Globus pallidus (tissue), 1 donor: ENCODE measurements at places on chromosomes 2 and 18.

DNA sequence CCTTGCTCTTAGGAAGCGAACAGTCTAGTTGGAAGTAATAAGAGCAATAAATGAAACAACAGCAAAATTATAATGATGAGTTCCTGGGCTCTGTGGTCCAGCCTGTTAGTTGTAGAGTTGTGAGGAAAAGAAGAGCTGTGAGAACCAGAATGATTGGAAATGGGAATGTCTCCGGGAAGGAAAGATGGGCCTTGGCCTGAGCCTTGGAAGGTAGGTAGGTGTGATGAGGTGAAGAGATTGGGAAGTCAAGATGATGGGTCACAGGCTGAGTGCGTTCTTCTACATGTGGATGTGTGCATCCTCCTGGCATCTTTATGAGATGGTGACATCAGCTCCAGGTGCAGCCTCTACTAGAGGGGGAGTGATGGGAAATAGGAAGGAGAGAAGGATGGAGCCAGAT lies 115.2 kb upstream of the EML6 start:
- no peak for DNase-seq

GRCh38 chr2:60707750-60708371 lies 48.2 kb upstream of the PAPOLG start:
- DNase-seq, result no peak

- DNase-seq, result no peak
Observed at GRCh38 chr2:38167968-38168350, 92.0 kb upstream of the CYP1B1 start.

- no peak for DNase-seq
Observed at GRCh38 chr2:38264396-38265221, 112.5 kb downstream of the ATL2 start.

- DNase-seq, result no peak
Observed at GRCh38 chr18:22678486-22678885, 254.6 kb upstream of the RBBP8 start.

GRCh38 chr2:120425014-120425413 lies 79.1 kb downstream of the INHBB start:
- no peak for DNase-seq

DNA sequence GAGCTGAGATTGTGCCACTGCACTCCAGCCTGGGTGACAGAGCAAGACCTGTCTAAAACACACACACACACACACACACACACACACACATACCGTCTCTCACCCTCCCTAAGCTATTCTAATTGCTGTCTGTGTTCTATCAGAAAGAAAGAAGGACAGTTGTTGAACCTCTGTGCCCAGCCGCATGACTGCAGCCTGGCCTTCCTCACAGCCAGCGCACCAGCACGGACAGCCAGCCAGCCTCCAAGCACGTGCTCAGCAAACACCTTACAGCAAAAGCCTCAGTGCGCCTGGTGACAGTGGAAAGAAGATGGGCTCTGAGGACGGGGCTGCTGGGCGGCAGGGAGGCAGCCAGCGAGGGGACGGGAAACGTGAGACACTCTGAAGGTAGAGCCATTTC lies 58.0 kb downstream of the ZNF516 start:
- DNase-seq, result no peak
